ENCODE measurements at places on chromosomes 12 and 14.

- DNase-seq, result no peak
Measured at GRCh38 chr12:5884866-5885265, 60.2 kb downstream of the ANO2 start.

DNA sequence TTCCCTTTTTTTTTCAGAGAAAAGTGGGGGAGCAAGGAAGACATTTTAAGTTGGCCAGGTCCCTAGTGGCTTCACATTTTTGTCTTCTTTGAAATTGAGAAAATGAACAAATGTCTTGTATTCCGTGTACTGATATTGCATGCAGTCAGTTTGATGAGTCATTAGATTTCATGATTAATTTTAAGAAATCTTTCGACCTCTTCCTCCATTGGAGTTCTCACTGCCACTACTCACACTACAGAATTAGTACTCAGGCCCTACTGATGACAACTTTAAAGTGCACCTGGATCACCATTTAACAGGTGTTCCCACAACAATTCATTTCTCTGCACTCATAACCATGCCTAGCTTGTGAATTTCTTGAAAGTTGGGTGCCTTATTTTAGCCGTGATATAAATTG lies 50.5 kb downstream of the SAMD4A start:
- DNase-seq, result no peak

DNA sequence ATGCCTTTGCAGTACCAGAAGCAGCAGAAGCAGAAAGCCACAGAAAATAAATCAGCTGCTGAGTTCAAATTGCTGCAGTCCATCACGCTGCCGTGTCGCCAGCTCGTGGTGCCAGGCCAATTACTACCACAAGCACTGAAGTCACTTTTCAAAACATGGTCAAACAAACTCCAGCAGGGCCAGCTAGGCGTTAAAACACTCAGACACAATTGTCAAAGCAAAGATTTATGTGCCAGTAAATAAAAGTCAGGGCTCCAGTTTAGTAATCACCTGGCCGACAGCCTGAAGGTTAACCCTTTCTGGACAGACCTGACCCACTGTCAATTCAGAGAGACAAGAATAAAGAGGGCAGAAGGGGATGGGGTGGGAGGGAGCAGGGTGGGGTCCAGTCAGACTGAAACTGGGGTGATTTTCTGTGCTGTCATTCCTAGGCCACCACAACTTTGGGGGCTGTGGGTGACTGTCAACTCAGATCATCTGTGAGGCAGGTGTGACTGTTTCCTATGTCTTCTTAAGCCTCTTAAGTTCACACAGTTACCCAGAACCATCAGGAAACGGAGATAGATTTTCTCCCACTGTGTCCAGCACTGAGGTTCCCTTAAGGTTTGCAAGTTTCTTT lies 109.8 kb upstream of the FUT8 start:
- peak; percentile 63 for DNase-seq

DNA sequence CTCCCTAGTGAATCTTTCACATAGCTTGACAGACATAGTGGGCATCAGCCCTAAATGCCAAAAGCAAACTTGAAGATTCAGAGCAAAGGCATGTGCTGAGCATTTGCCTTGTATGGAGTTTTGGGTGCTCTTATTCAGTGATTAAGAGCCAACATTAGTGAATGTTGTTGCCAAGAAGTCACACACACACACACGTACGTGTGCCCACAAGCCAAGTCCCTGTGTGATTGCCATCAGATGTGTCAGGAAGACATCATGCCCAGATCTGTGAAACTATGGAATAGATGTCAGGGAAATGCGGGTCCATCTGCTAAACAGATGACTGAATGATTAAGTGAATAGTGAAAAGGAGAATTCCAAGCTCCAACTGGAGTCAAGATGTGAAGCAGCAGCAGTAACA lies 149.0 kb downstream of the AKAP6 start:
- DNase-seq, result no peak

DNA sequence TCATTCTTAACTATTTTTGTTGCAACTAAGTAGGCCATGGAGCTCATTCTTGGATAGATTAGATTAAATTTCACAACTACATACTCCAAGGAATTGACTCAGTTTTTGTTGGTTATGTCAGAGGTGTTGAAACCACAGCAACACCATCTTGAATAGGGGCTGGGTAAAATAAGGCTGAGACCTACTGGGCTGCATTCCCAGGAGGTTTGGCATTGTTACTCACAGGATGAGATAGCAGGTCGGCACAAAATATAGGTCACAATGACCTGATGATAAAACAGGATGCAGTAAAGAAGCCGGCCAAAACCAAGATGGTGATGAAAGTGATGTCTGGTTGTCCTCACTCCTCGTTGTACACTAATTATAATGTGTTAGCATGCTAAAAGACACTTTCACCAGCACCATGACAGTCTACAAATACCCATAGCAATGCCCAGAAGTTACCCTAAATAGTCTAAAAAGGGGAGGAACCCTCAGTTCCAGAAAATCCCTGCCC lies 20.9 kb downstream of the DMAC2L start:
- DNase-seq, result no peak

- DNase-seq, result no peak
Measured at GRCh38 chr14:25122843-25123242, 72.9 kb upstream of the STXBP6 start.

- peak; percentile 76 for DNase-seq
Measured at GRCh38 chr12:12560587-12561370, 1.9 kb downstream of the DUSP16 start.

DNA sequence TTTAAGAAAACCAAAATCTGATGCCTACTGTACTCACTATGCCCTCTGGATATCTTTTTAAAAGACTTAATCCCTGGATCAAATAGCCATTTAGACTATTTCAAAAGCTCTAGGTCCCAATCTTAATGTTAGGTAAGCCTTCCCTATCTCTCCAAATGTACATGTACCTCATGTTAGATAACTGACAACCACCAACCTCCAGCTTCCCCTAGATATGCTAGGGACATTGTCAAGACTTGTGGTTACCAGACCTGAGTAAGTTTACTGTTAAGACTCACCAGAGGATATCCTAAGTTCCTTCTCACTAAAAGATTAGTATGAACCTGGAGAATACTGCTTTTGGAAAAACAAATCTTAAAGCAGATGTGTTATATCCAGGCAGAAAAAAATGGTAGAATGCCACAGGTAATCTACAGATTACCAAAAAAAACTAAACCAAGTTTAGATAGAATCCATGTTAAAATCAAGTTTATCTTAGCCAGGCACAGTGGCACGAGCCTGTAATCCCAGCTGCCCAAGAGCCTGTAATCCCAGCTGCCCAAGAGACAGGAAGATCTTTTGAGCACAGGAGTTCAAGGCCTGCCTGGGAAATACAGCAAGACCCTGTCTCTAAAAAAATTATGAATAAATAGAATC lies 9.7 kb downstream of the NAP1L1 start:
- DNase-seq, result no peak

DNA sequence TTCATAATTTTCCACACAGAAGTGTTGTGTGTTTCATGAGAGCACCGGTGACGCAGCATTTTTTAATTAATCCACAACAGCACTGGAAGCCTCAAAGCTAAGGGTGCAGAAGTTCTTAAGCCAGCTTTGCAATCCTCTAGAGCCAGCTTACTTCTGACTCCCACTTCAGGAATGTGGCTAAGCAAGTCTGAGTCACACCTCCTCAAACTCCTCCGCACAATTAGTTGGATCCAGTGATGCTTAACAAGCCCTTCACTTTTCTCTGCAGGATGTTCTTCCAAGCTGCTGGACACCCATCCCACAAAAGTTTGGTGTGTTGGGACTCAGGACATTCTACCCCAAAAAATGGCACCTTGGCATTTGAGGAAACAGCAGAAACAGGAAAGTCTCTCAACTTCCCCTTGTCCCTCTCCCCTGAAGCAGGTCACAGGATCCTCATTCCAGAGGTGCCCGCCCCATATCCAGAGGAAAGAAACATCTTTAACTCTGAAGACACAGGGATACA lies 210.0 kb downstream of the PPM1H start:
- peak; percentile 77 for DNase-seq

DNA sequence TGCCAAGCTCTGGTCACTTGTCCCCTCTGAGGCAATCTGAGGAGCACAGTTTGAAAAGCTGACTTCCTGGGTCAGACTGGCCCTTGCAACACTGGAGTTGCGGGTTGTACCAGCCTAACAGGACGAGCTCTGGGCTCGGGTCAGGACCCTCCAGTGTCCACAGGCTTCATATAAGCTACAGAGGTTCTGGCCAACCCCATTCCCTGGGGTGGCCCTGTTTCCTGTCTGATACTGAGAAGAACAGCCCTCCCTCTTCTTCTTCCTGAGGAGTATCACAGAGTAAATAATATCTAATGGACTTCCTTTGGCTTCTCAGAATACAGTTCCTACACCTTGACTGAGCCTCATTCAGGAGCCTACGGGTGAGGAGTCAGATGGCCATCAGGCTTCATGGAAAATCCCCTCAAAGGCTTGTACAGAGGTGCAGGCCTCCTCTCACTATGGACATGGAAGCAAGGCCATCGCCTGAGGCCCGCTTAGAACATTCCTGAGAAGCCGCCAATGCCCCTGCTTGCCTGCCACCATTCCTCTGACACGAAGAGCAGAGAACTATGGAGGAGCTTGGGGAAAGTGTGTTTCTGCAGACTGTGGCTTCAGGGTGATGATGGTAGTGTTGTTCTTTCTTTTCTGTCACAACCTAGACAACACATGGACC lies 28.5 kb upstream of the ANO2 start:
- DNase-seq, result no peak

DNA sequence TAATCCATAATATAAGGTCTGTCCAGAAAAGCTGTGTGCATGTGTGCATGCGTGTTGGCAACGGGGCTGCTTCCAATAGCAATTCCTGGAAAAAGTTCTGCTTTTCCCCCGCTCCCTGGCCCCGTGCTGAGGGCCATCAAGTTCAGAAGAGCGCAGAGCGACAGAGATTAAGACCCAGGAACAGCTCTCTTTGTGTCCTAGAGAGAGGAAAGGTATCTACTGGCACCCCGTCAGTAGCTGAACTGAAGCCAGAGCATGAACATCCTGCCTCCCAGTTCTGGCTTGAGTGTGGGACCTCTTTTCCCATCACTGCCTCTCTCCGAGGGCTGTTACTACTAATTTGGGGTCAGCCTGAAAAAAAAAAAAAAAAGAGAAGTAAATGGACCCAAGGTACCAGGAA lies 15.5 kb downstream of the HDAC7 start:
- no peak for DNase-seq

DNA sequence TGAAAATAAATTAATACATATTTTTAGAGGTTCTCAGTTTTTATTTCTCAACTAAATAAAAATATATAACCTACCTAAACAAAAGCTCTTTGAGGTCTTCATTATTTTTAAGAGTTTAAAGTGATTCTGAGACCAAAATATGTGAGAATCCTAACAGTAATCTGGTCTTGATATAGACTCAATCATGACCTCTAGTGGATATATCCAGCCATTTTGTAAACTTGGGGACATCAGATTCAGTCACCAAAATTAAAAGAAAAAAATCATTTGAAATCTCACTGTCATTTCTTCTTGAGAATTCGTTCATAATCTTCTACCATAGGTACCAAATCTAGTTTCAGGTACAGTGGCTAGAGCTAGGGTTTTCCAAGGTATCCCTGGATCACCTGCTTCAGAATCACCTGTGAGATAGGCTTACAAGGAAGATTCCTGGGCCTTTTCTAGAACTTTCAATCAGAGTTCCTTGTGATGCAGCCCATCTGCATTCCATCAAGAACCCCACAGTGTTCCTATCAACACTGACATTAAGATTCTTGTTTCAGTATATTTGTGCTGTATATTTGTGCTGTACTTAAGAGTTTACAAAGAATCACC lies 214.9 kb downstream of the ADAMTS20 start:
- DNase-seq, result peak; percentile 39

DNA sequence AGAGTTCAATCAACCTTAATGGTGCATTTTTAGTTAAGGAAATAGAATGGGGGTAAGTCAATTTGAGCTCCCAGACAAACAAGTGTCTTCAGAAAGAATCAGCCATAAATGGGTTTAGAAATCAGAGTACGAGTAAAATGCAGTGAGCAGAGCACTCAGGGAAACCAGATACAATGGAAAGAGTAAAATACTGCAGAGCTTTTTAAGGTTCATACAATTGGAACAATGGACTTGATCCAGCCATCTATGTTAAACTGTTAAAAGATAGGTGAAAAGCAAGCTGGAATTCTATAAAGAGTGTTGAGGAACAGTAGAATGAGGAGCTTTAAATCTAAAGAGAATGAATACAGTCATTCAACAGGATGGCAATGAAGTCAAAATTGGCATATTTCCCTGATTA lies 23.8 kb upstream of the PCNX4 start:
- DNase-seq, result no peak

DNA sequence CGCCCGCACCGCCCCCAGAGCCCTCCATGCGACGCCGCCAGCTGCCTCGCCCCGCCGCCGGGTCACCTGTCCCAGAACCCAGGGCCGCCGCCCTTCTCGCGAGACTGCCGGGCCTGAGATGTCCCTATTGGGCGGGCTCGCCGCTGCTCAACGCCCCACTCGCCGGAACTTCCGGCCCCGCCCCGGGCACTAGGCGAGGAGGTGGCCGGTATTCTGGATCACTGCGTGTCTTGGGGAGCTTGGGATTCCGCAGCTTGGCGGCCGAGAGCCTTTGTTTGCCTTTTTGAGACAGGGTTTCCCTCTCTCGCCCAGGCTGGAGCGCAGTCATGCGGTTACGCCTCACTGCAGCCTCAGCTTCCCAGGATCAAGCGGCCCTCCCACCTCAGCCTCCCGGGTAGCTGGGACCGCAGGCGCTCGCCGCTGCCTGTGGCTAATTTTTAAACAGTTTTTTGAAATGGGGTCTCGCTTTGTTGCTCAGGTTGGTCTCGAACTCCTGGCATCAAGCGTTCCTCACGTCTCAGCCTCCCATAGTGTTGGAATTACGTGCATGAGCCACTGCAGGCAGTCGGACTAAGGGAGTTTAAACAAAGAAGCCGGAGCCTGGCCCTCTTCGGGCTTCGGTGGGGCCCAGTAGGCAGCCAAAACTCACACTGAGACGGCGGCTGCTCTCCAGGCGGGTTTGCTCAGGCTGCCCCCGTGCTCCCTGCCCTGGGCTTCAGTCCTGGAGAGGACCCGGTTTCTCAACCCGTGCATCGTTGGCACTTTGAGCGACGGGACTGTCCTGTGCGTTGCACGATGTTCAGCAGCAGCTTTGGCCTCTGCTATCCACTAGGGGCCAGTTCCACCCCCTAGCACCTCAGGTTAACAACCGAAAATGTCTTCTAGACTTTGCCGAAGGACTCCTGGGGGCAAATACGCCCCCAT lies at the start of gene SLC15A4:
Gene SLC15A4, minus strand, starts transcription at position 43 of the 924 bp plus-strand sequence. Its CDS starts 15 bp downstream, at position 28.
- DNase-seq, result peak; percentile 90

- no peak for DNase-seq
Measured at GRCh38 chr14:57938533-57938932, 72.6 kb upstream of the SLC35F4 start.

GRCh38 chr12:92408072-92408900 lies 262.6 kb upstream of the BTG1 start:
- DNase-seq, result peak; percentile 54

DNA sequence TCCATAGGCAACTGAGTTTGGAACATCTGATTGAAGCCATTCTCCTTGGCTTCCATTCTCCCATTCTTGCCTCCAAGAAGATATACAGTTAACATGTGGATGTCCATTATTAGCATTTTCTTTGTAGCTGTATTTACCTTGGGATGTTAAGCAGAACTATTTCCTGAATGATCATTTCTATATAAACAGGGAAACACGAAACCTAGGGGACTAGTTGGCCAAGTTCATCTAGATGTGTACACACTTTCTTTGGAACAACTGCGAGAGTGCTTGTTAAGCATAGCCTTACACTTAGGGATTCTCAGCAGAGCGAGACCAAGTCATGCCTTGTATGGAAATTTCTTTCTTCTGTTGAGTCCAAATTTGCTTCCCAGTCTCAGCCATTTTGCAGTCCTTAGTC lies 42.1 kb downstream of the DRAM1 start:
- DNase-seq, result no peak

Measured in SW480 (cell line).